ENCODE measurements at places on chromosomes 1 and 21. TPM values are rescaled to one million over a fixed set of nuclear protein-coding genes. Genes with fewer than 3 reads are reported as not detected.

The OR6K6 gene
- not detected for polyA plus RNA-seq

The RHEX gene
- not detected for polyA plus RNA-seq

The ZZZ3 gene
- polyA plus RNA-seq = 46.2 TPM

The DONSON gene
- 20.7 TPM for polyA plus RNA-seq

The FOXD2 gene
- polyA plus RNA-seq = 0.01 TPM

The IQCC gene
- 1.2 TPM for polyA plus RNA-seq

The TAS1R1 gene
- polyA plus RNA-seq = 0.05 TPM

The TRIM17 gene
- 0.27 TPM for polyA plus RNA-seq

The SERPINC1 gene
- polyA plus RNA-seq = 0.16 TPM
